Upper lobe of left lung (tissue), 6 donors: ENCODE measurements at places on chromosomes 1 and 21.
A peak's percentile ranks its signal among the peaks of the same experiment; 100 is the strongest.

DNA sequence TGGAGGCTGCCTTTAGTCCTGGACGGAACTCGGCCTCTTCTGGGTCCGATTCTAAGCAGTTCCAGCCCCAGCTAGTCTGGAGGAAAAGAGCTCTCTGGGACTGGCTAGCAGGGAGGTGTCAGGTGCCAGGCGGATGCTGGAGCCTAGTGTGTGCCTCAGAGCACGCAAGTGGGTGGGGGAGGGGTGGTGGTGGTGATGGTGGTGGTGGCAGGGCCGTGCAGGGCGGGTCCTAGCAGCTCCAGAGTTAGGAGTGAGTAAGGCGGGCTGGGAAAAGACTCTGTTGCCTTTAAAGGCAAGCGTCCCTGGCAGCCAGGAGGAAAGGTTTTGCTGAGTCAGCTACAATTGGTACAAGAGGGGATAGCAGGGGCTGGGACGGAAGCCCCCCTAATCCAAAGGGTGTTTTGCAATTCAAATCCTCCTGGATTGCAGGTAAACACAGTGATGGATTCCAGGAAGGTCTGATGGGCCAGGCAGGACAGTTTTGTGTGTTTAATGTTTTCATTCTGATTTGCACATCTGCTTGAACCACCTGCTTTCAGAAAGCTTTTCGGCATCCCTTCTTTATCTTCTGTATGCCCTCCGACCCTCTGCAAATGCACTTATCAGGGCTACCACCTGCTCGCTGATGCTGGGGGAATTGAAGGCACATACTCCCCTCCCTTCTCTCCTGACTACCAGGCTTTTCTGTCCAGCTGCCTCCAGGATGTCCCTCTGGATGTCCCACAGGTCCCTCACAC lies 4.1 kb upstream of the SLC2A1 start:
- H3K4me3 ChIP-seq: no peak overlapping the region
- peaks cover 20% of the 10 kb centered on the region for H3K4me1 ChIP-seq
- no peak for DNase-seq

- no peak overlapping the region for H3K4me3 ChIP-seq
- H3K36me3 ChIP-seq: no peaks in the 10 kb centered on the region
- peak; percentile 75 for DNase-seq
- peaks cover 39% of the 10 kb centered on the region for H3K4me1 ChIP-seq
- H3K27me3 ChIP-seq: no peaks in the 10 kb centered on the region
Observed at GRCh38 chr1:7549277-7550161, 221.6 kb upstream of the VAMP3 start.

GRCh38 chr1:91900562-91900961 lies 14.6 kb upstream of the TGFBR3 start:
- H3K27ac ChIP-seq: no peak overlapping the region
- H3K4me1 ChIP-seq: no peaks in the 10 kb centered on the region
- no peak overlapping the region for H3K4me3 ChIP-seq
- H3K27me3 ChIP-seq: no peaks in the 10 kb centered on the region
- no peak for DNase-seq

GRCh38 chr21:15001857-15002606 lies 62.8 kb downstream of the NRIP1 start:
- no peak for DNase-seq
- H3K36me3 ChIP-seq: no peaks in the 10 kb centered on the region
- no peak overlapping the region for H3K4me3 ChIP-seq
- H3K27me3 ChIP-seq: no peaks in the 10 kb centered on the region
- no peak overlapping the region for H3K27ac ChIP-seq

DNA sequence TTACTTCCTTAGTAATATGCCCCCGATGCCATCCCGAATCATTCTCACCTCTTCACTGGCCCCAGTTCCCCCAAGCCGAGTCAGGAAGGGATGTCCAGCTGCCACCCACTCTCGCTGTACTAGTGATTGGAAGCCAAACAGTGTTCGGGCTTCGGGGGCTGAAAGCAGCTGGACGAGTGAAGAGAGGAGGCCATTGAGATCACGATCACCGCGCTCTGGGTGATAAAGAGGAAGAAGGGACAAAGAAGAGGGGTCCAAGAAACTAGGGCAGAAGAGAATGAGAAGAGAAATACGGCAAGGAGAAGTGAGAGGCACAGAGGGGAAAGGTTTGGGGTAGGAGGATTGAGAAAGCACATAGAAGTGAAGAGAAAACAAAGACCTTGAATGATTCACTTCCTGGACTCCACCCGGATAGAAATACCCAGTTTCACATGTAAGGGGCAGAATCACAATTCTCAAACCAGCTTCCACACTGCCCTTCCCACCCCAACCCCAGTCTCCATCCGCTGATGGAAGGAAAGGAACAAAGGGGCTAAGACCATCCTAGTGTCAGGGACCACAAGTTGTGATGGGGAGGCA lies 3.7 kb upstream of the SF3B4 start:
- H3K27me3 ChIP-seq: no peaks in the 10 kb centered on the region
- DNase-seq: no peak
- peaks cover 22% of the 10 kb centered on the region for H3K4me1 ChIP-seq
- H3K36me3 ChIP-seq: peaks cover under 1% of the 10 kb centered on the region
- H3K4me3 ChIP-seq: no peak overlapping the region

DNA sequence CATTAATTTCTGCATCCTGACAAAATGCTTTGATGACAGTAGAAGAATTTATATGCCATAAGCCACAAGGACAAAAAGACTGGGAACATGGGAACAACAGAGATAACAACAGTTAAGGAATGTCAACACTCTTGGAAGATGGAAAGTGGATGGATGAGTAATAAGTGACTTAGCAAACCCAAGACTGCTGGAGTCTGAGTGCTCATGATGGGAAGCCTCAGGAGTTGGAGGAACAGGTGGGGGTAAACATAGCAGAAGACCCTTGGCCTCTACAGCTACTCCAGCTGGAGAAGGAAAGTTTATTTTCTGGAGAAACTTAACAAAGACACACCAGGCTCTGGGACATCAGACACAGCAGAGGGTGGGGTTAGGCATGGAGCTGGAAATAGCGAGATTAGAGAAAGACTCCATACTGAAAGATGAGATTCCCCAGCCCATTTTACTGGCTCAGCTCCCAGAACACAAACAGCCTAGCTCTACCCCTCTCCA lies 13.6 kb downstream of the G0S2 start:
- no peak for DNase-seq
- H3K27me3 ChIP-seq: no peaks in the 10 kb centered on the region
- H3K4me1 ChIP-seq: peaks cover 4% of the 10 kb centered on the region
- H3K36me3 ChIP-seq: no peaks in the 10 kb centered on the region
- H3K27ac ChIP-seq: peak overlapping the region; percentile 10
- H3K4me3 ChIP-seq: no peak overlapping the region

DNA sequence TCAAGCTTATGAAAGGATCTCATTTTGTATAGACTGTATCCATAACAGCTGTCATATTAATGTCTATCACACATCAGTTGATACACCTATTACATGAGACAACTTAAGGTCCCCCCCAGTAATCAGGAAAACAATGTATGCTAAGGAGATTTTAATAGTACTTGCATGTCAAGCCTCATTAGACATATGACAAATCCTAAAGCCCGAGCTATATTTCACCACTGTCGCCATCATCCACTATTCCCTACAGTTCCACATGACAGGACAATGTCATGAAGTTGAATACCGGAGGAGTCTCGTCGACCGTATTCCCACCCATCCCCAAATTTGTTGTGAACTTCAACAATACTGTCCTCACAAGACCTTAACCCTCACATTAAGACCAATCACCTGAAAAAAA lies 3.4 kb downstream of the HMGN1 start:
- peaks cover 18% of the 10 kb centered on the region for H3K4me1 ChIP-seq
- H3K27me3 ChIP-seq: no peaks in the 10 kb centered on the region
- H3K4me3 ChIP-seq: no peak overlapping the region
- no peak for DNase-seq

GRCh38 chr21:39947031-39947430 lies 79.8 kb downstream of the PCP4 start:
- no peak overlapping the region for H3K4me3 ChIP-seq
- DNase-seq: no peak
- no peaks in the 10 kb centered on the region for H3K27me3 ChIP-seq
- no peaks in the 10 kb centered on the region for H3K4me1 ChIP-seq

- H3K27me3 ChIP-seq: no peaks in the 10 kb centered on the region
- H3K27ac ChIP-seq: no peak overlapping the region
- H3K4me1 ChIP-seq: no peaks in the 10 kb centered on the region
- H3K36me3 ChIP-seq: no peaks in the 10 kb centered on the region
Observed at GRCh38 chr1:215497528-215497927, 69.6 kb upstream of the KCTD3 start.

DNA sequence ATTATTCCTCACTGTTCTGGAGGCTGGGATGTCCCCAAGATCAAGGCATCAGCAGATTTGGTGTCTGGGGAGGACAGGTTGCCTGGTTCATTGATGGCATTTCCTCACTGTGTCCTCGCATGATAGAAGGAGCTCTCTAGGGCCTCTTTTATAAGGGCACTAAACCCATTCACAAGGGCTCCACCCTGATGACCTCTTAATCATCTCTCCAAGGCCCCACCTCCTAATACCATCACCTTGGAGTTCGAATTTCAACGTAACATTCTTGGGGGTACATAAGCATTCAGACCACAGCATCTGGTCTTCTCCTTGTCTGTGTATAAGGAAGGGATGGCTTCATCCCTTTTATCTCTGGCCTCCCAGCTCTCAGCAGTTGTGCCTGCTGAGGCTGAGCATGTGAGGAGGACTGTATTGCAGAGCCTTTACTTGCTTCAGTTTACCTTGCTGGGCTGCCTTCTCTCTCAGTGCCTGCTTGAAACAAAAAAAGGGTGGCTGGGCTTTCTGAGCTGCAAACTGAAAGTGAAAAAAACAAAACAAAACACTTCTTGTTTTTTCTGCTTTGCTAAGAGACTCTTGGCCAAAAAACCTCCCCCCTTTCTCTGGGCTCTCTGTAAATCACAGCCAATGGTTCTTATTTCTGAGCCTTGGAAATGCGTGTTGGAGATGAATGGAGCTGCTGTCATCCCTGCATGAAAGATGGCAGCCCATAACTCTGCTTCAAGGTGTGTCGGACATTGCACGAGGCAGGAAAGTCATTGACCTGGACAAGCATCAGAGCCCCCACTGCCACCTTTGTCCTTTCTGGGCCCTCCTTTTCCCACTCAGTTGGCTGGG lies 75.8 kb downstream of the RHOU start:
- DNase-seq: no peak
- H3K4me1 ChIP-seq: peaks cover 7% of the 10 kb centered on the region
- no peak overlapping the region for H3K4me3 ChIP-seq
- peak overlapping the region; percentile 2 for H3K27ac ChIP-seq

- no peak overlapping the region for H3K27ac ChIP-seq
- H3K4me3 ChIP-seq: no peak overlapping the region
- H3K36me3 ChIP-seq: no peaks in the 10 kb centered on the region
- no peak for DNase-seq
Observed at GRCh38 chr1:81044708-81045107, 756.0 kb upstream of the ADGRL2 start.

DNA sequence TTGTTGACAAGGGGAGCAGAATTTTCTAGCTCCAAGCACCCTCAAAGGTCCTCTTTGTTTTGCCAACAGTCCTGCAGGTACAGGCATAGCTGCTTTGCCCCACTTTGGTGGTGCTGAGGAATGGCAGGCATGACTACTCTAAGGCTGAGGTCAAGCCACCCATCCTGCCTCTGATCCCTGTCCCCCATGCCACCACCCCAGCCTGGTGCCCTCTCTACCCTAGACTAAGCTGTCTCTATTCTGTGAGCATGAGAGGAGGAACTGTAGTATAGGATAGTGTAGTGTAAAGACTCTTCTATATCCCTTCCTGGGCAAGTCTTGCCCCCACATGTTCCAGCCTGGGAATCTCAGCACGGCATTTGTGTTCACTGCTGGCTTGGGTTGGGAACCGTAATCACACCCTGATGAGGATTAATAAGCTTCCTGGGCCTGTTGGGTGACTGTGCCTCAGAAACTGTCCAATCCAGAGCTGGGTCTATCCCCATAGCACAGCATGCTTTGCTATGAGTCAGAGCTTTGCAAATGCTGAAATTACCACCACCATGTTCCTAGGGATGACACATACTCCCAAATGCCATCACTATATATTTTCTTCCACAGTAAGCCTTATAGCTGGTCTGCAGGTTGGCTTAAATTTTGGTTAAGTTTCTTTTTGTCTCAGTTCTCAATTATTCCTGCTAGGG lies 105.7 kb upstream of the PPP2R5A start:
- no peaks in the 10 kb centered on the region for H3K36me3 ChIP-seq
- no peak for DNase-seq
- no peaks in the 10 kb centered on the region for H3K27me3 ChIP-seq

- H3K36me3 ChIP-seq: peaks cover 19% of the 10 kb centered on the region
- H3K4me1 ChIP-seq: peaks cover 30% of the 10 kb centered on the region
- H3K27ac ChIP-seq: peak overlapping the region; percentile 89
- no peaks in the 10 kb centered on the region for H3K27me3 ChIP-seq
Observed at GRCh38 chr1:151058692-151059091, 730 bp downstream of the CDC42SE1 start.

DNA sequence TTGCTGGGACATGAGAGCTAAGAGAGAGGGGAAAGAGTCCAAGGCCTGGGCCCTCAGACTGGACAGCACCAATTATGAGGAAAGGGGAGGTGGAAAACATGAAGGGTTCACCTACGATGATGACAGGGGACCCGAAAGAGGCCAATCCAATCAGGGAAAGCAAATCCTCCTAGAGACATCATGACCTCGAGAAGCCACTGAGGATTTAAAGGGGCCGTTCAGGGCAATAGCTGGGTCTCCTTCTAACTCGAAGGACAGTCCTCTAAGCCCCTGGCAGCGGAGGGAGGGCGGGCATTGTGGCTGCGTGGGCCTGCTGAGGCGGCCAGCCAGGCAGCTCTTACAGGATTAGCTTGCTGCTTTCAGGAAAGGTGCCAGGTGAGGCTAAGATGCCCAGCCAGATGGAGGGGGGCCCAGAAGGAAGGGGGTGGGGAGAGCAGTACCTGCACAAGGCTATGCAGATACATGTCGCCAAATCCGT lies 7.4 kb downstream of the MEF2D start:
- no peak overlapping the region for H3K4me3 ChIP-seq
- H3K4me1 ChIP-seq: peaks cover 100% of the 10 kb centered on the region
- H3K36me3 ChIP-seq: no peaks in the 10 kb centered on the region

DNA sequence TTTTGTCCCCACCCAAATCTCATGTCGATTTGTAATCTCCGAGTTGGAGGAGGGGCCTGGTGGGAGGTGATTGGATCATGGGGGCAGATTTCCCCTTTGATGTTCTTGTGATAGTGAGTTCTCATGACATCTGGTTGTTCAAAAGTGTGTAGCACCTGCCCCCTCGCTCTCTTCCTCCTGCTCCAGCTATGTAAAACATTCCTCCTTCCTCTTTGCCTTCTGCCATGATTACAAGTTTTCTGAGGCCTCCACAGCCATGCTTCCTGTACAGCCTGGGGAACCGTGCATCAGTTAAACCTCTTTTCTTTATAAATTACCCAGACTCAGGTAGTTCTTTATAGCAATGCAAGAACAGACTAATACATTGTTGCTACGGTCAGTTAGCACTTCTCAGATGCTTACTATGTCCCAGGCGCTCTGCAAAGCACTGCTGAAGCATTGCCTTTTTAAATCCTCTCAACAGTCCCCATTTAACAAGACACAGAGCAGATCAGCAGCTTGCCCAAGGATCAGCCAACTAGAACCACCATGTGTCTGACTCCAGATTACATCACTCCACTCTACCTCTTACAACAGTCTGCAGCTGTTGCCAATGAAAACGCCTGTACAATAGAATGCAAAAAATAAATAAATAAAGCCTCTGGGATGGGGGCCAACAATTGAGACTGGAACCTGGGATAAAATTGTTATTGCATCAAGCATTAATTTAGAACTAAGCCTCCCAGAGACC lies 52.4 kb upstream of the USP1 start:
- no peak overlapping the region for H3K4me3 ChIP-seq
- no peaks in the 10 kb centered on the region for H3K36me3 ChIP-seq
- H3K27ac ChIP-seq: no peak overlapping the region
- DNase-seq: no peak
- H3K4me1 ChIP-seq: no peaks in the 10 kb centered on the region
